ENCODE measurements at places on chromosomes 3 and 15.

DNA sequence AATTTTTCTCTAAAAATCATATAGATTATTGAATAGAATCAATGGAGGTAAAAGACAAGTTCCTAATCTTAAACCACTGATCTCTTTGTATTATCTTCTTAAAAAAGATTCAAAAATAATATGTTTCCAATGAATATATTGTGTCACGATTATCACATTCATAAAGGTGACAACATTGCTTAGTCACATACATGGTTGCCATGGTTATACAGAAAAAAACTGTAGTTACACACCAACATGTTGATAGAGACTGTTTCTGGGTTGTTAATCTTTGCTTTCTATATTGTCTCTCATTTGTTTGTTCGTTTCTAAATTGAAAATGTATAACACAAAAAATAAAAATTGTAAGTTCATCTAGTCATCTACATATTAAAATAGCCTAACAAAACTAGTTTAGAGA, 376.0 kb upstream of the ALCAM start:
- DNase-seq, result no peak

DNA sequence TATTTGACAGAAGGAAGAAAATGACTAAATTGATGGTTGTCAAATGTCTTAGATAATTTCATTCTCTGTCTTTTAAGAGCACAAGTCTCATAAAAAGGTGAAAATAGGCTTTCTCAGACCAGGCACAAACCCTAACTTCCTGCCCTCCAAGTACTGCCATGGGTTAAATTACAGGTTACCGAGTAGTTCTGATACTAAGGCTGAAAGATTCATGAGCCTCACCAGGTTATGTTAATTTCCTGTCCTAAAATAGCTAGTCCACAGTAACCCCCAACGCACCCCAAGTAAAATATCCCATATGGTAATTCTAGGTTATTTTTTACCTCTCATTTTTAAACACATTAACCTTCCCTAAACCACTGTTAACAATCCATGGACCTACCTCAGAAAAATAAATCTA, 42.0 kb downstream of the GSK3B start:
- DNase-seq, result no peak

DNA sequence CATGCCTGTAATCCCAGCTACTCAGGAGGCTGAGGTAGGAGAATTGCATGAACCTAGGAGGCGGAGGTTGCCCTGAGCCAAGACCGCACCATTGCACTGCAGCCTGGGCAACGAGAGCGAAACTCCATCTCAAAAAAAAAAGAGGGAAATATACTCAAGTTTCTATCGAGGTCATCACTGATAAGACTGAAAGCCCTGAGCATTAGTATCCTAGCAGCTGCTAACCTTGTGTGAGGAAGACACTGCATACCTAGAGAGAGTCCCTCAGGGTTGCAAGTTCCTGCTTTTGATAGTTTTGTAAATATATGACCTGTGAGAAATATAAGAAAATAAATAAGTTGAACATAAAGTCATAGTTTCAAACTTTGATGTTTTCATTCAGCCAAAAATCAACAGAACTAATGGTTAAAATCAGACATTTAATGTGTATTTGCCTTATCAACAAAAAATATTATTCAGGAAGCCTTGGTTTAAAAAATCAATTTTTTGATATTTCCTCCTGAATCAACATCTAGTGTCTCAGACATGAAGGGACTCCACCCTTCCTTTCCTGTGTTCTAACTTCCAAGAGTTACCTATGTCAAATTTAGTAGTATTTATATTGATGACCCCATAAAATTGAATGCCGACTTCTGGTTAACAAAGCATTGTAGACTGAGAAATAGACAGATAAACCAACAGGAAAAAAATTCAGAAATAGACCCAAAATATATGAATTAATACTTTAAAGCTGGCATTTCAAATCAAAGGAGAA, 19.8 kb upstream of the USP3 start:
- no peak for DNase-seq

- DNase-seq, result no peak
Observed at GRCh38 chr3:134849561-134849960, 54.5 kb downstream of the EPHB1 start.

DNA sequence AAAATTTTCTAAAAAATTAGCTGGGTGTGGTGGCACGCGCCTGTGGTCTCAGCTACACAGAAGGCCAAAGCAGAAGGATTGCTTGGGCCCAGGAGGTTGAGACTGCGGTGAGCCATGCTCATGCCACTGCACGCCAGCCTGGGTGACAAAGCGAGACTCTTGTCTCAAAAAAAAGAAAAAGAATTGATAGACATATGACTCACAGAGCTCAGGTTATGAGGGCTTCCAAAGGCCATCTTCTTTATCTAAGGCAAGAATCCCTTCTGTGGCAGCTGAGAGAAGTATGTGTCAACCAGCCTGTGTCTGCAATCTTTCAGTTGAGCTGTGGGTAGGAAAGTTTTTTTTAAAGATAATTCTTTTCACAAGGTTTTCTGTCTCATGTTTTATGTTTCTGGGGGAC, 53.9 kb downstream of the MRPS25 start:
- DNase-seq, result no peak

GRCh38 chr3:14849638-14850230, 31.0 kb downstream of the FGD5 start:
- DNase-seq, result peak; percentile 77

GRCh38 chr15:35078221-35078915, 6.7 kb downstream of the NANOGP8 start:
- peak; percentile 49 for DNase-seq

GRCh38 chr15:35618260-35619188, 72.6 kb upstream of the DPH6 start:
- no peak for DNase-seq

DNA sequence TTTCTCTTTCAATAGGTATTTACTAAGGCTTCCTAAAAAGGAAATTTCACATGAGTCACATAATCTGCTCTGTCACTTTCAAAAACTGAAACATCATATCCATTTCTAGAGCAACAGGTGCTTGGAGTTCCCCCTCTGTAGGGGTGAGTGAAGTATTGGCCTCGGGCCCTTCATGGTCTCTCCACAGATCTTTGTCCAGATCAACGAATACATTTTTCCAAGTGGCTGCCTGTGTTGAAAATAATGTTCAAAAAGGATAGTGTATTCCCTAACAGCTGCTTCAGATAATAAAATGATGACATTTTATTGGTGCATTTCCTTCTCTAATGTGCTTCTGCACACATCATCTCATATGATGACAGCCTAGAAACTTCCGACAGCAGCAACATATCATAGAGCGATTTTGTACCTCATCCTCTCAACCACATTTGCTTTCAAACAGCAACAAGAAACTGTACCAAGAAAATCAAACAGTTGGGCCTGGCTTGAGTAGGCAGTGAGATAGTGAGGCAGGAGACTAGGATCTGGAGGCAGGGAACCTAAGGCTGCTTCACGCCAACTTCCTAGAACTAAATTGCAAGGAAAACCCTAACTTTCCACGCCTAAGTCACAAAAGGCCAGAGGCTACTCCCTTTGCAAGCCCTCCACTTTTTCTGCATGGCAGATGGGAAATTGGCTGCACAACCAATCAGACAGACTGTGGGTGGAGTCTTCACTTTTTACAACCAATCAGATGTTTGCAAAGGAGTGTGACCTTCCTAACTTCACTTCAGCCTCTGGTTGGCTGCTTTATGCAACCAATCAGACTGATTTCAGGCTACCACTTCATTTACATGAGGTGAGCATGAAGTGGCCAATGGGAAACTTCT, 340.2 kb downstream of the LRRC3B start:
- DNase-seq, result peak; percentile 38

DNA sequence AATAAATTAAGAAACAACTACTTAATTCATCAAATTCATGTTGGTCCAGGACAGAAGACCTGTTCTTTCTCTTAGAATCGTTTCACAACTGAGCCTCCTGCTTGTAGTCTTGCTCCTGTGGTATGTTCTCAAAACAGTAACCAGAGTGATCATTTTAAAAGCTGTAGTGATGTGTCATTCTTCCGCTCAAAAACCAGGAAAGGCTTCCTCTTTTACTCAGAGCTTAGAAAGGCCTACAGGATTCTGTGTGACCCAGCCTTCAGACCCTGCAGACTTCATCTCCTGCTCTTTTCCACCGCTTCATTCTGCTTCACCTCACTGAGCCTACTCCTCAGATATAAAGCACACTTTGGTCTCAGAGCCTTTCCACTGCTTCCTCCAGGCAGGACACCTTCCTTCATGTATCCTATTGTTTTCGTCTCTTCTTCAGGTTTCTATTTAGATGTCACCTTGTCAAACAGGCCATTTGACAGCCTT, 22.7 kb downstream of the ST6GAL1 start:
- no peak for DNase-seq

DNA sequence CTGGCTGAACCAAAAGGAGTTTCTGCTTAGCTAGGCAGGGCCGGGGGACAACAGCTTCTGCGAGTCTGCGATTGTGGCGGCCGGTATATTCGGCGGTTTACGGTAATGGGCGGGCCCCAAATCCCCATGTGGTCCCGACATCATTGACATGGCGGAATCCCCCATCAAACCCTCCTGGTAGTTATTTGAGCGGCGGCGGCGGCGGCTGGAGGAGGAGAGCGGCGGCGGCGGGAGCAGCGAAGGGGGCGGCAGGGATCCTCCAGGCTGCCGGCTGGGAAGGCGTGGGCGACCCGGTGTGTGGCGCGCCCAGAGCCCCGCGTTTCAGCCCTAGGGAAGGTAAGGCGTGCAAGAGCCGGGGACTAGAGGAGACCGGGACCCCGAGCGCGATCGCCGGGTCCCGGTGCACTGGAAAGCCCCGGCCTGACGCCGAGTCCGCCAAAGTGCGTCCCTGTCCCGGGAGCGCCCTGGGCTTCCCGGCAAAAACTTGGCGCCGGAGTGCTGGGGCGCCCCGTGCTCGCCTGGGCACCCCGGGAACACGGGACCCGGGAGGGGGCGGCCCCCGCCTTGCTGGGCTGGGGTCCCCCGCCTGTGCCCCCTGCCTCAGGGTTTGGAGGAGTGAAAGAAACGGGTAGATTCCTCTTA, at the start of gene FNDC3B:
TSS of gene FNDC3B (plus strand) at position 143 of the 642 bp plus-strand sequence. CDS start 72,902 bp downstream, outside the sequence.
- DNase-seq, result peak; percentile 98
